ENCODE measurements at places on chromosomes 6 and 20. TPM values are rescaled to one million over a fixed set of nuclear protein-coding genes. Genes with fewer than 3 reads are reported as not detected.

Gene GLP1R
- total RNA-seq: not detected

DNA sequence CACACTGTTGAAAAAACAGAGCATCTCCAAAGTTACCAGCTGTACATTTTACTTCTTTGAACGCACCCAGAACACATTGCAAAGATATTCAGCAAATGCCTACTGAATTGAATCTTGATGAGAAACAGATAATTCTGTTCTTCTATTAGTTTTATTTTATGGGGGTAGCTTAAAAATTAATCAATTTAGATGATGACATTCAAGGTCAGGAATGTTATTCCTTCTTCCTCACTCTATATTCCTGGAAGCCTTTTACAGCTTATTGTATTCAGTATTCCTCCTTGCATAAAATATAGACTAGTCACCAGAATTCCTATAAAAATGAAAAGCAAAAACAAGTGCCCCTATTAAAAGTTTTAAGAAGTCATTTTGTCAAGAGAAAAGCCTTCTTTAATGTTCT is 21.4 kb upstream of the GMDS start:
- no peak for DNase-seq

- peak; percentile 86 for DNase-seq
Observed at GRCh38 chr6:144314003-144314485, 28.9 kb downstream of the UTRN start.

GRCh38 chr20:17910828-17911294 is 57.7 kb downstream of the SNX5 start:
- DNase-seq: peak; percentile 88

DNA sequence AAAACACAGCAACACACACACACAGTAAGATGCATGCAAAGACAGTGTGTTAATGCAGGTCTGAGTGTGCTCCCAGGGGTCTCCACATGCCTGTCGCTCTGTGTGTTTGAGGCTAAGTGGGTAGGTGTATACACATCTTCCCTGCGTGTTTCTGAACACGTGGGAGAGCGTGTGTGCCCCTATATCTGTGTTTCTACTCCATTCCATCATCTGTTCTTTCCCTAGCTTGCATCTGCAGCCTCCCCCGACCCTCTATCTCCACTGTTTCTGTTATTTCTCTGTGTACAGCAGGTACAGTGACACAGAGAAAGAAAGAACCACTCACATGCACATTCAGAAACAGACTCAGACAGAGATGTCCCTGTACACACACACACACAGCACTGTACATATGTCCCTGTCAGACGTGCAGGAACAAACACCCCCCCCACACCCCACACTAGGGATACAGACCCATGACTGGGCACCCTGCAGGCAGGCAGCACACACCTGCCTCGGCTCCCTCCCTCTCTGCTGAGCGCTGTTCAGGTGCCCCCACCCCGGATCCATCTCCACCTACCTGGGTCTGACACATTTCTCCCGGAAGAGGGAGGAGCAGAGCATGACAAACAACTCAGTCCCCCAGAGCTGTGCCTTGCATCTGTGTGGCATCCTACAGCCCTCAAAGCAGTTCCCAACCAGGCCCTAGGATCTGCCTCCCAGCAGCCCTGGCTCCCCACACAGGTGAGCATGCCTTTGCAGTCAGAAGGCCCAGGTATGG is 27.6 kb downstream of the KCNK15 start:
- no peak for DNase-seq

Measured in fibroblast of lung (primary cell).